ENCODE measurements at places on chromosomes 1 and 21. TPM values are rescaled to one million over a fixed set of nuclear protein-coding genes. Genes with fewer than 3 reads are reported as not detected.
A peak's percentile ranks its signal among the peaks of the same experiment; 100 is the strongest.

- H3K4me3 ChIP-seq: no peak overlapping the region
- H3K4me1 ChIP-seq: no peaks in the 10 kb centered on the region
- H3K27ac ChIP-seq: no peak overlapping the region
- DNase-seq: peak; percentile 22
Measured at GRCh38 chr1:150072959-150073358, 5.4 kb downstream of the VPS45 start.

DNA sequence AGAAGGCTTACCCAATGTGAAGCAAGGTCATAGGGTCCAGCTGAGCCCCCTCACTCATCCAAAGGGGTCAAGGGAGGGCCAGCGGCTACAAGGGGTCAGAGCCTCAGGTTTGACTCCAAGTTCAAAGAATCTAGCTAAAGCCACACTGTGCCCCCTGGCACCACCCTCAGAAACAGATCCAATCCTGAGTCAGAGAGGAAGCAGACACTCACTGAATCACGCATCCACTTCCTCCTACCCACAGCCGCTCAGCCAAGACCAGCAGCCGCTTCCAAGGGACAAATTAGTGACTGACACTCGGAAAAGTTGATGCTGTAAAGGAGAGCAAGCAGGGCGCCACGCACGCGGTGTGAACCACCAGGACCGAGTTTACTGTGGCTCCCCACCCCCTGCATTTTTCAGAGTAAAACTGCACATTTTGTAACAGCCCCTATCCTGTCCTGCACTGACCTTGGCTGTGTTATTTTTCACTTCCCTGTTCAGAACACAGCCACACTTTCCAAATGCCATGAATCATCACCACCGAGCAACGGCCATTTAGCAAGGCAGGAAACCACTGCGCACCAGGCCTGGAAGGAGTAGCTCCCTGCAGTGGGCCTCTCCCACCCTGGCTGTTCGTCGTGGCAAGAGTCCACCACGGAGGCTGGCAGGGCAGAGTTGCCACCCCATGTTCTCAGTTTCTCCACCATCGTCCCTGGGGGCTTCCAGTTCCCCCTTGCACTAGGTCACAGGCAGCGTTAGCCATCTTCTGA is 147.8 kb downstream of the TOMM20 start:
- H3K4me3 ChIP-seq: no peak overlapping the region
- H3K27me3 ChIP-seq: no peaks in the 10 kb centered on the region
- H3K36me3 ChIP-seq: no peaks in the 10 kb centered on the region
- H3K4me1 ChIP-seq: peaks cover 44% of the 10 kb centered on the region

DNA sequence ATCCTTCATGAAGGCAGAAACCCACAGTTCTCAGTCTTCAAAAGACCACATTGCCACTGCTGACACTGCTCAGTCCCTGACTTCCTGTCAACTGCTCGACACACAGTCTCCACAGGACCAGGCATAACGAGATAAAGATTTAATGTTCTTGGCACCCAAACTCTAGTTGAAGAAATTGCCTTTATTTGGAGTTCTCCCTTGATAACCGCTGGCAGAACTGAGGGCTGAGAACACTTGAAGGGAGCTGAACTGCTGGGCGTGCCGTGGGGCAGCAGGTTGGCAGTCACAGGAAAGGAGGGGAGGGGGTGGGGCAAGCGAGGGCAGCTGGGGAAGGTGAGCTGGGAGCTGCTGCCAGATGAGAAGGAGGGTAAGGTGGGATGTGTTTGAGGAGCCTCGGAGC is 15.9 kb downstream of the HENMT1 start:
- H3K4me1 ChIP-seq: no peaks in the 10 kb centered on the region
- DNase-seq: no peak
- H3K27ac ChIP-seq: no peak overlapping the region
- no peaks in the 10 kb centered on the region for H3K27me3 ChIP-seq
- H3K36me3 ChIP-seq: peaks cover 4% of the 10 kb centered on the region

DCST2 gene
- 1.1 TPM for polyA plus RNA-seq

RHOU gene
- polyA plus RNA-seq: 23.6 TPM

DNA sequence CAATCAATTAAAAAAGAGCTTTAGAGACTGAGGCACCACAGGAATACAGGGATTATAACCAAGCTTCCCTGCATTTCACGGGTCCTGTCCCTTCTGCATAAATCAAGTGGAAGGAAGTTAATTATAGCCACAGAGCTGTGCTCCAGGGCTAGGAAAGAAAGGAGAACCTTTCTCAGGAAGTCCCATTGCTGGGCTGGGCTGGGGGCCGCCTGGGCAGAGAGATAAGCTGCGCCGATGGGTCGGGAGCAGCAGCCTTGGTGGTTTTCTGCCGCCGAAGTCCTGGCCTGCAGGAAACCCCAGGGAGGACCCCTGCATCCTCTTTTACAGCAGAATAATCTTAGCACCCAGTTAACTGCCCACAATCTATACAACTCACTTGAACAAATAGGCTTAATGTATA is 12.6 kb upstream of the CD34 start:
- H3K4me1 ChIP-seq: peaks cover 8% of the 10 kb centered on the region
- H3K27ac ChIP-seq: no peak overlapping the region
- no peak for DNase-seq
- no peaks in the 10 kb centered on the region for H3K27me3 ChIP-seq
- no peaks in the 10 kb centered on the region for H3K36me3 ChIP-seq

DNA sequence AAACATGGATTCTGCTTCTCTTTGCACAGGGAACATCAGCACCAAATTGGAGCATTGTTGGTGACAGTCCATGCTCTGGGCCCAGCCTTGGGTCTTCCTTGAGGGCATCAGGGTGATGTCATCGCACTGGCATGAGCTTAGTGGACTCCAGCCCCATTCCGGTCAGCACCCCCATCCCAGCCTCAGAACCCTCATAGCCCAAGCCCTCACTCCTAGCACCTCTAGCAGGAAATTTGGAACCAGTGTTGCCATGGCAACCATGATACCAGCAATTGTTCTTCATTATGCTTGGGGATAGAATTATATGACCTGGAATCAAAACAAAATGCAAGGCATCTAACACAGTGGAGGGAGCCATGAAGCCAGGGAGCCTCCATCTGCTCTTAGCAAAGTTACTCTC is 83.1 kb downstream of the VWA5B1 start:
- peaks cover 29% of the 10 kb centered on the region for H3K4me1 ChIP-seq
- no peak for DNase-seq
- no peak overlapping the region for H3K4me3 ChIP-seq
- H3K27ac ChIP-seq: no peak overlapping the region
- H3K36me3 ChIP-seq: no peaks in the 10 kb centered on the region

GRCh38 chr1:114956570-114956969 is 73.1 kb upstream of the TSHB start:
- no peaks in the 10 kb centered on the region for H3K36me3 ChIP-seq
- DNase-seq: peak; percentile 9
- H3K4me1 ChIP-seq: no peaks in the 10 kb centered on the region
- H3K27me3 ChIP-seq: no peaks in the 10 kb centered on the region
- no peak overlapping the region for H3K27ac ChIP-seq
- H3K4me3 ChIP-seq: no peak overlapping the region

C4BPA gene
- 0.50 TPM for polyA plus RNA-seq

DNA sequence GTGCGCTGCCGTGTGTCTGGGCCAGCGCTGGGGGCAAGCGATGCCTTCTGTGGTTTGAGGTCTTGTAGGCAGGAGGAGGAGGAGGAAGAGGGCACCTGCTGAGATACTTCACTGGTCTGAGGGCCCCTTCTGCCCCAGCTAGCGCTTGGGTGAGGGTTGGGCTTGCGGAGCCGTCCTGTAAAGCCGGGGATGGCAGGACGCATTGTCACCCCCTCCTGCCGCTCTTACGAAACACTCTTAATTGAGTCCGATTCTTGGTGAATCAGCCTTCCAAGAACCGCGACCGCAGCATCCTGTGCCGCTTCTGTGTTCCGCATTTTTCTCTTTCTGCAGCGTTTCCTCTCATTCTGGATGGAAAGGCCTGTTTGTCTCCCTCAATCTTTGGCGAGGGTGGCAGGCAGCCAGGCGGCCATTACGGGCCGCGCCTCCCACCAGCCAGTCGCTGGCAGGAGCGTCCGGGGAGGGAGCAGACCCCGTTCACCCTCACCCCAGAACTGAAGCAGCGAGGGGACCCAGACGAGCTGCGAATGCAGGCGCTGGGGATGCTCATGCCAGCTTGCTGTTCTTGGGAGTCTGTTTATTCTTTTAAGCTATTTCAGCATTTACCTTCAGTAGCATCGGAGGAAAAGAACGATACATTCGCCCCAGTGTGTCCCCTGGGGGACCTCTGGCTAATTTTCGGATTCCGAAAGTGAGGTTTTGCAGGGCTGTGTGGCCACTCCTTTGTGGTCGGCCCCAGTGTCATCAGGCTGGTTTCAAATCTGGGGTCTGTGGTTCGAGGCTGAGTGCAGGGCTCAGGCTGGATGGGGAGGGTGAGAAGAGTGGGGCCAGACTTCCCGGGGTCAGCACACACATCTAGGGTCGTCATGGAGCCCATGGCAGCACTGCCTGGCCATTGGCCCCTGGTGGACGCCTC is 62.7 kb downstream of the SKI start:
- no peaks in the 10 kb centered on the region for H3K27me3 ChIP-seq
- peak; percentile 61 for DNase-seq
- H3K4me1 ChIP-seq: peaks cover 75% of the 10 kb centered on the region
- H3K36me3 ChIP-seq: peaks cover 39% of the 10 kb centered on the region
- peak overlapping the region; percentile 84 for H3K27ac ChIP-seq
- H3K4me3 ChIP-seq: peak overlapping the region; percentile 6

ANKRD35 gene
- 8.2 TPM for polyA plus RNA-seq

OR10J1 gene
- polyA plus RNA-seq: not detected
